ENCODE measurements at places on chromosomes 2 and 18.

GRCh38 chr2:144659731-144660275 lies 139.9 kb upstream of the ZEB2 start:
- DNase-seq, result peak; percentile 46

- DNase-seq, result no peak
These were observed 392.1 kb upstream of the HS6ST1 start for GRCh38 chr2:128710729-128711128.

DNA sequence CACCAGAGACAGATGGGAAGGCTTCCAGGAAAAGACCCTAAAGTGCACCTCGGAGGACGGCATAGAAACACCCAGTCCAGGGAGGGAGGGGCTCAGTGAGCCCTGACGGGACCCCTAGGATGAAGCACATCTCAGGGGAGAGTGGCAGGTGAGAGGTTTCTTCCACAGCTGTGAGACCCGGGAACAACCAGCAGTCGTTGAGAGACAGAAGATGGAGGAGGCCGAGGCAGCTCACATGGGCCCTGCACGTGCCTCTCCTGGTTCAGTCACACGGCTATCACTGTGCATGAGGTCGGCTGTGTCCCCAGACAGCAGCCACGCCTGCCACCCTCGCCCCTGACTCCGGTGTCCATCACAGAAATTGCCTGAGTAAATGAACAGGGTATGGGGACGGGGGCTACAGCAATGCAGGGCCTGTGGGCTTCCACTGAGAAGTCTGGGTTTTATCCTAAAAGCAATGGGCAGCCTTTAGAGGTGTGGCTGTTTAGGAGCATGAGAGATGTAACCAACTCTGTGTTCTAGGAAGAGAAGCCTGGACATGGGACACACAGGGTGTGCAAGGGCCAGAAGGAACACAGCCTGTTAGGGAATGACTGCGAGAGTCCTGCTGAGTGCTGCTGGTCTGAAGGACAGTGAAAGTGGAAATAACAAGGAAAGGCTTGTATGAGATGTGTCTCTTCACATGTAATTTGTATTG lies 102.0 kb downstream of the TMEM18 start:
- DNase-seq, result no peak

- DNase-seq, result no peak
These were observed 204.0 kb upstream of the ID2 start for GRCh38 chr2:8477552-8478470.

DNA sequence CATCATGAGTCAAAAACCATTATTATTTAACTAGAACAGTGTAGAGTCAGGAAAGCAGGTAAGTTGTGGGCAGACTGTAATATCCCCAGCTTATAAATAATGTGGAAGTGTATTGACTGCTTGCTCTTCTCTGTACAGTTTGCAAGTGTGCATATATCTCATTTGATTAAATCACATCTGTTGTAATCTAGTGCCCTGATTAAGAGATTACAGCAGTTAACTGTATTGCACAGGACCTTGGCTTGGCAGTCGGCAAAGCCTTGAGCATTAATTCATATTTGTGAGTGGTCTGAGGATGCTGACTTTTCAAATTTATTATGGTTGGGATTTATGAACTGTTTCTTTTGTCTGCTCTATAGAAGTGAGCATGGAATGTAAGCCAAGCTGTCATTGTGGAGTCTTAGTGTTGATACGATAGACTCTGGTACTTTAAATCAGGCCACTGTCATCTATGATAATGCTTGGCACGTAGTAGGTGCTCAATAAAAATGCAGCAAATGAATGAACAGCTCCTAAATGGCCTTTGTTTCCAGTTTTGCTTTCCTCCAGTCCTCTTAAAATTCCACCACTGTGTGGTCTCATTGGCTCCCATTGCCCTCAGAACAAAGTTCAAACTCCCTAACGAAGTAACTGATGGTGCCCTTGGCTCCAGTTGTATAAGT lies 48.3 kb downstream of the RAB31 start:
- no peak for DNase-seq

DNA sequence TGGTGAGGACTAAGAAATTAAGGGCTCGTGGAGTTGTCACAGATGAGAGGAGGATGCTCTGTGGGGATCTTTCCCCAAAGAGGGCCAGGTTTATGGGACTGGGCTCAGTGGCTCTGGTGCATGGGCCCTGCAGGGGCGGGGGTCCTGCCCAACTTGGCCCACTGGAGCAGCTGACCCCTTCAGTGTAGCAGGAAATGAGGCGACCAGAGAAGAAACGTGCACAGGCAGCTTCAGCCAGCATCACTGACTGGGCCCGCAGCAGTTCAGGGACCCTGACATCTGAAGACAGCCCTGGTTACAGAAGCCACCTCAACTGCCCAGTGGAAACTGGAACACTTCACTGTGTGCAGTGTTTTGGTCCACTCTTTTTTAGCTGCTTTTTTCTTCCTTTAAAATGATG lies 72.8 kb downstream of the EMILIN2 start:
- no peak for DNase-seq

GRCh38 chr18:32319084-32319483 lies 129.2 kb downstream of the MEP1B start:
- DNase-seq, result no peak

- DNase-seq, result no peak
These were observed 97.2 kb upstream of the TMEM18 start for GRCh38 chr2:774436-774835.

DNA sequence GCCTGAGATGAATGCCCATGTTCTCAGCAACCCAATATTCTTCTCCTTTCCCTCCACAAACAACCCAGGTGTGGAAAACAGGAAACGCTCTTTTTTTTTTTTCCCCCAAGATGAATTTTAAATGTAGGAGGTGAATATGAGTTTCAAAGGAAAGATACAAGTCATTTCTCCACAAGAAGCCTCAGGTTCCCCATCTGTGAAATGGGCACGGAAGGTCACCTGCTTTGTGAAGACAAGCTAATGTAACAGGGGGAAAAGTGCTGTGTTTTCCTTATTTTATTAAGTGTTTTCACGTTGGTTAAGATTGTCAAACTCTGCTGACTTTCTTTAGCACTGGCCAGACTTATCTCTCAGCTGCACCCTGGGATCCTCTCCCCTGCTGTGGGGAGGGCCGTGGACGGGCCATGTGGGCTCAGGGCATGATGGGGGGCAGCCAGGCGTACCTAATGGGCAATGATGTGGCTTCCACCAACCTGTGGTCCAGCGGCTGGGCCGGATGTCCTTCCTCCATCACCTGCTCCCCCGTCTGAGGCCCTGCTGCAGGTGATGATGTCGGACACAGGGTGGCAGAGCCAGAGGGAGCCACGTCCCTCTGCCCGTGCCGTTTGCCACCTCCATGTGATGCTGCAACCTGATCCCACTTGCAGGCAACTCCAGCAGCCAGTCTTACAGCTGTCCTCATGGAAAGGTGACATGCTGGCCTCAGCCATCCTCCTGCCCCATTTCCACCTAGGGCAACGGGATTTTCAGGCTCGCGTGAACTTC lies 130.0 kb upstream of the PXDN start:
- DNase-seq, result no peak

GRCh38 chr2:95159690-95160449 lies at the start of gene ZNF514:
TSS of gene ZNF514 (minus strand) at chr2:95159848. CDS start at chr2:95153253, 6,595 bp downstream.
- peak; percentile 74 for DNase-seq

DNA sequence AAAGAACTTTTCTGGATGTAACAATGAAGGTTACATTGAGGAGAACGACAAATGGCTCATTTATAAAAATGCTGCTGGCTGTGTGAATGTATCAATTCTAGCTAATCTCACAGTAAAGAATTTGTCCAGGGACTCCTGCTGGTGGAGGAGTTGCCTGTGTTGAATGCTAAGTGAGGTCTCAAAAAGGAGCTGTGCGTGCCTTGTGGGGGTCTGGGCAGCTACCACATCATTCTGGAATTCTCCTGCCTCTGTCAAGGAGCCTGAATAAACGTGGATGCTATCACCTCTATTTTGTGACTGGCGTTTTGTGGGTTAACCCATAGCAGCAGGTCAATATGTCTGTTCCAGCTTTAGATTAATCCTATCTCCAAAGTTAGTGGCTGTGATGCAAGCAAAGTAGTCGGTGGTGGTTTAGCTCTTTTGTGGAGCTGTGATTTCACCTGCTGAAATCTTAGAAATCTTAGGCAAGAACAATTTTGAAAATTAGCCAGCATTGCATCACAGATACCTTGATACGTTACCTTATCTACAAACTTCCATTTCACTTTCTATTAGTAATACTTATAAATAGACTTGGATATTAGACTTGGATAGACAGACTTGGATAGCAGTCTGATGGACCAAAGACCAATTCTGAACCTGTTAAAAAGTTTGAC lies 96.8 kb downstream of the MTCL1 start:
- no peak for DNase-seq

DNA sequence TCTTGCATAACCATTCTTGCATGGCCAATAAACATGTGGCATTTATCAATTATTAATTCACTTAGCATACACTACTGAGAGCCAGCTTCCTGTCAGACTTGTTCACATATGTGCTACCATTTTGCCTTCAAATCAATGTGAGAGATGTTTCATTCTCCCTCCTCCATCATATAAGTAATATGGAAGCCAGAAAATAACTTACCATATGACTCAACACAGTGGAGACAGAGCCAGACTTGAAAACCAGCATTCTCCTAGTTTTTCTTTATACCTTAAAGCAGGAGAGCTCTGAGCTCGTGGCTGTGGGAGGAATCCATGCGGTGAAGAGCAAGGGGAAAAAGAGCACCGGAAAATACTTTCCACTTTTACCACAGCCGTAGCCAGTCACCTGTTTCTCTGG lies 215.0 kb upstream of the LRATD1 start:
- no peak for DNase-seq

DNA sequence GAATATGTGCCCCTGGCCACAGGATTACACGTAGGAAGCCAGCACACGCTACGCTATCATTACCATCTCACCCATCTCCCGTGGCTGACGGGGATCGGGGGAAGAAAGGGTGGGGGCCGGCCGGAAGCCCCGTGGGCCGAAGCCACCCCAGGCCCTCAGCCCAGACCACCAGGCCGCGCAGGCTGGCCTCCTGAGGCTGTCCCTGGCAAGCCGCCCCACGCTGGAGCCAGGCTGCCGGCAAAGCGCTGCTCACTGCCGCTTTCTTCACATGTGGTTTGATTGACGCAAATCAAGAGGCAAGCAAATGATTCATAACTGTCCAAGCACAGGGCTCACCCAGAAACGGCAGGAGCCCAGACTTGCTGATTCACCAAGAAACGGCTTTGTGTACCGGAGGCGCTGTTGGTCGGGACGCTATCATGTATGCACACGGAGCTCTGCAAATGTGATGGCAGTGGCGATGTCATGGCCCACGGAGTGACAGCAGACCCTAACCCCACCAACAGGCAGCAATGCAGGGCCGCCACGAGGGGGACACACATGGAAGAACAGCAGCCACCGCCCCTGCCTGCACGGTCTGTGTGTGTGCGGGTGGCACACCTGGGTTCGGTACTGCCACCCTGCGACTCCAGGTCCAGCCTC lies 125.7 kb downstream of the HDAC4 start:
- DNase-seq, result peak; percentile 78

- DNase-seq, result no peak
These were observed 108.1 kb downstream of the MYT1L start for GRCh38 chr2:2222931-2223330.

DNA sequence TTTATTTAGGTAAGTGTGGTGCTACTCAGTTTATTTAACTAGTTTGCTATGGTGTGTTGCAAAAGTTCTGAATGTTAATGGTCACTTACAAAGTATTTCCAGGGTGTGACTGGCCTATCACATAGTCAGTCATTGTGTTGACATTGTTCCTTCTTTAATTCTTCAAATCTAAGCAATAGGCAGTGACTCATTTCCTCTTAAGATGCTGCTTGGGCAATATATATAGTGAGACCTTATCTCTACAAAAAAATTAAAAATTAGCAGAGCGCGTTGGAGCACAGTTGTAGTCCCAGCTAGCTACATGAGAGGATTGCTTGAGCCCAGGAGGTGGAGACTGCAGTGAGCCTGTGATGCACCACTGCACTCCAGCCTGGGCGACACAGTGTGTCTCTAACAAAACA lies 5.8 kb upstream of the CCDC88A start:
- no peak for DNase-seq

DNA sequence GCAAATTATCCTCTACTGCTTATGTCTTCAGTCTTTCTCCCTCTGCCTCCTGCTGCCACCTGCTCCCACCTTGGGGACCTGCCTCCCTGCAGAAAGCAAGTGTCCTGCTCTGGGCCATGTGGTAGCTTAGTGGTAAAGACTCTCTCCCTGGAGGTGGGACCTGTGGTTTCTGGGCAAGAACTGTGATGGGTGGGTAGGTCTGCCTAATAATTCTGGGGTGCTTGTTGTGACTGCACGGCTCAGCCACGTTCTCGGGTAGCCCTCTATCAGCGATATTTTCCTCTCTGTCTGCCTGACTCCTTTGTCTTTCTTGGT lies 16.4 kb upstream of the CD28 start:
- no peak for DNase-seq

DNA sequence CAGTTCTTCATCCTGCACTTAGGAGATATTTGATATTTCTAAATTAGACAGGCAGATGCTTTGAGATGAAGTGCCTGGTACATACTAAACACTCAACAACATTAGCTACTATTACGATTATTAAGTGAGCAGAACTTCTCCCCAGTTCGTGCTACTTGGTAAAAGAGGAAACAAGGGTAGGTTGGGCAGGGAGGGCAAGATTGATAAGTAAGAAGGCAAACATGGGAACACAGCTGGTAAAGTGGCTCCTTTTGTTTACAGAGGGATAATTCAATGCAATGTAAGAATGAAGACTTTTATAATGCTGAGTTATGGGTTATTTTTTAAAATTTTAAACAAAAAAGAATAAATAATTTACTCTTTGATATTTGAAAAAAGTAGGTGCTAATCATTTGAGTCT lies 15.9 kb upstream of the WIPF1 start:
- DNase-seq, result no peak

- DNase-seq, result no peak
These were observed 165.0 kb downstream of the LNPK start for GRCh38 chr2:175837046-175837445.

DNA sequence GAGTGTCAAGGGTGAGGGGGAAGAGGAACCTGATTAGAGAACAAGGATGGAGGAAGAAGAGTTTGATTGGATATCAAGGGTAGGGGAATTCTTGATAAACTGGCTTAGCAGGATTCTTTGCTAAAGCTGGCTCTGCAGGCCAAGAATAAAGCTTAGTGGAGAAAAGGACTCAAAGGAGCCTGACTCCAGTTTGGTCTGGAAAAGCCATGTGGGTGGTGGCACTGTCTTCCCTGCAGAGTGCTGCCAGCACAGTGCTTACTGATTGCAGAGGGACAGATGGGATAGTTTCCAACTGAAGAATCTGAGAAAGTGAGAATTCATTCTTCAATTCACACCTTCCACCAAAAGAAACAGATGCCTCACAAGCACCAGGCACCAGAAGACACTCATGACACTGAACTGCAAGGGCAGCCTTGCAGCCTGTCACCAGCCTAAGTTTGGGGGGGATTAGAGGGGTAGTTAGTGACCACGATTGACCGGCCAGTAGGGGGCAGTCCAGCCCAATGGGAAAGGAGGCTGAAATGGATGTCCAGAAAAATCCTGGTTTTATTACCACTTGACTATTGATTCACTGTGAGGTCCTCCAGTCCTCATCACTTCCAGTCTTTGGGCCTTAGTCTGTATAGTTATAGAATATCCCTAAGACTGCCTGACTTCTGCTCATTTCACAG lies 334.5 kb downstream of the SMAD2 start:
- DNase-seq, result no peak
